ENCODE measurements at places on chromosomes 3 and 15.

GRCh38 chr15:42788725-42789124, 51.8 kb upstream of the CDAN1 start:
- no peak for DNase-seq

DNA sequence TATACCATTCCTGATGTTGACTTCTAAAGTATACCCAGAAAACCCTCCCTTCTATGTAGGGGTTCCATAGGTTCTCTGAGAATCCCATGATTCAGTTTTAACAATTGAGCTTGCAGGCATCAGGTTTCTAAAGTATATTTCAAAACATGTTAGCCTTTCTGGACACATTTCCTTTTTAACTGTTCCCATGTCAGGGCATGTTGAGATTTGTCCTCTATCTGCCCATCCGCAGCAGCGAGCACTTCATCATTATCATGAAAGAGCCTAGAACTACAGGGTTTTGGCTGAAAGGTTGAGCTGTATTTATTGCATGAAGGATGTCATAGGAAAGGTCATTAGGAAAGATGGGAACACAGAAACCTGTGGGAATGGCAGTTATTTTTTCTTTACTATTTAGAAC, 201.1 kb upstream of the BHLHE40 start:
- DNase-seq = no peak

DNA sequence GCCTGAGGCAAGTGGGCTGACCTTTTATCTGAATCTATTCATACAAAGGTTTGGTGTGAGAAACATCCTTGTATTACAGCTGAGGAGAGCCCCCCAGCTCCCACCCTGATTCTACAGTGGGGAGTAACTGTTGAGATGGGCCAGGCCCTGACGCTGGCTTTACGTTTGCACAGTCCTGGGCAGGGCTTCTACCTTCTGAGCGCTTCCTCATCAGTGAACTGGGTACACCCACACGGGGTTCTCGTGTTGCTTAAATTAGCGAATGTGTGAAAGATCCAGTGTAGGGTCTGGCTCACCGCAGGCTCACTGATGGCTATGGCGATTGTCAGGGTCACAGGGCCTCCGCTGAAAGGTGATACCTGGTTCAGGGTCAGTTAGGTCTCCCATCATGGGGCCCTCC, 7.3 kb upstream of the GHRL start:
- no peak for DNase-seq

GRCh38 chr3:148203297-148204010, 494.2 kb upstream of the AGTR1 start:
- DNase-seq = no peak

DNA sequence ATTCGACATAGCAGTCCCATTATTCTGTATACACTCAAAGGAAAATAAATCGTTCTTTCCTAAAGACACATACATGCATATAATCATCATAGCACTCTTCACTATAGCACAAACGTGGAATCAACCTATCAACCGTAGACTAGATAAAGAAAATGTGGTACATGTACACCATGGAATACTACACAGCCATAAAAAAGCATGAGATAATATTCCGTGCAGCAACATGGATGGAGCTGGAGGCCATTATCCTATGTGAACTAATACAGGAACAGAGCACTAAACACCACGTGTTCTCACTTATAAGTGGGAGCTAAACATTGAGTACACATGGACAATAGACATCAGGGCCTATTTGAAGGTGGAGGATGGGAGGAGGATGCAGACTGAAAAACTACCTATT, 12.1 kb upstream of the MAP3K13 start:
- no peak for DNase-seq

DNA sequence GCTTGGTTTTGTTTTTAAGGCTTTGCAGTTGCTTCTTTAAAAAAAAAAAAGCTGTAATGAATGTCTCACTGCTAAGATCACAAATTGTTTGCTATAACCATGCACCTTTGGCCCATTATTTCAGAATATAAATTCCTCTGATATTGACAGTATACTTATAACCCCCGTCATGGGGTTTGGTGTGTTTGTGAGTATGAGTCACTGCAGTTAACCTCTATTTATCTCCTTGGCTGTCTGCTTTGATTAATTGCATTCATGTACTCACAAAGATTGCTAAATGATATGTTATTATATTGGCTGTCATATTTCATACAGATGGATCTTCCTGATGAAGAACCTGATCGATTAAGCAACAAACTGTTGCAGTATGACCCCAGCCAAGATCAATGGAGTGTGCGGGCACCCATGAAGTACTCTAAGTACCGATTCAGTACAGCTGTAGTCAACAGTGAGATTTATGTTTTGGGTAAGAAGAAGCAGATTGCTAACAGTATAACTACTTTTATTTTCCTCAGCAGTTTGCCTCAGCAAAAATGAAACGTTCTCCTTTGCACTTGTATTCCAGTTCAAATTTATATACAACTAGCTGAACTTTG, 14.9 kb downstream of the KBTBD12 start:
- no peak for DNase-seq

All from activated CD8-positive, alpha-beta memory T cell treated with anti-CD3 and anti-CD28 coated beads for 4 hours (primary cell).